NCI-H460 (cell line): ENCODE measurements at places on chromosomes 13 and 19.

GRCh38 chr19:8116437-8117293, 32.7 kb downstream of the FBN3 start:
- no peak for DNase-seq

DNA sequence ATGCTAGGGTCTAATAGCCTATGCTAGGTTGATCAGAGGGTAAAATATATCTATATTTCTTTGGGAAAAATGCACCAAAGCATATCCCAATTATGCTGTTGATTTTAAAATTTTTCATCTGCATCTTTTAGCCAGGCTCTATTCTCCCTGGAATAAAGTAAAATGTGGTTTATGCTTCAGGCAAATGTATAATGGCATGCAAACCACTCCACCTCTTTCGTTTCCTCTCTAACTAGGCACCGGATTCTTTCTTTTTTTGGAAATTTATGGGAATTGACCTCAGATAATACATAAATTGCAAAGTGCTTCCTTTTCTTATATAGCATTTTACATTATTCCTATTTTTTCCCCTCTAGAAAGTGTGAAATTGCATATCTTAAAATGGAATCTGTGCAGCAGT, 386.5 kb downstream of the OLFM4 start:
- no peak for DNase-seq

- DNase-seq = no peak
These were observed 9.8 kb downstream of the MEDAG start for GRCh38 chr13:30915691-30916541.

DNA sequence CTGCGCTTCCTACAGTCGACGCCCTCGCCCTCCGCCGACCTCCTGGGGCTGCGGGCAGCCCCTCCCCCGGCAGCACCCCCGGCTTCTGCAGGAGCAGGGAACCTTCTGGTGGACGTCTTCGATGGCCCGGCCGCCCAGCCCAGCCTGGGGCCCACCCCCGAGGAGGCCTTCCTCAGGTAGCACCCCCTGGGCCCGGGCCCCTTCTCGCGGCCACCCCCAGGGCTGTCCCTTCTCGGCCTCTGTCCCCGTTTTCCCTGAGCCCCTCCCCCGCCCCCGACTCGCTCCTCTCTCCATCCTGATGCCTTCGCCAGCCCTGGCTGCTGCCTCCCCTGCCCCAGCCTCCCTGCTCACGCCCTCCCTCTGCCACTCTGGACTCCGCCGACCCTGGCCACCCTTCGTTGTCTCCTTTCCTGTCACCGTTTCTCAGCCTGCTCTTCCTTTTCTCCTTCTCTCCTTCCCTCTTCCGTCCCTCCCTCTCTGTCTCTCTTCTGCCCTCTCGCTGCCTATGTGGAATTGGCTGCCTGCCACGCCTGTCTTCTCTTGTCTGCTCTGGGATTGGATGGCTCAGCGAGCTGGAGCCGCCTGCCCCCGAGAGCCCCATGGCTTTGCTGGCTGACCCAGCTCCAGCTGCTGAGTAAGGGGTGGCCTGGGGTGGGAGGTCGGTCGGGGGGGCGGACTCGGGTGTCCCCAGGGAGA, 11.0 kb downstream of the FUZ start:
- peak; percentile 38 for DNase-seq

- DNase-seq = no peak
These were observed 4.2 kb downstream of the DHX34 start for GRCh38 chr19:47353307-47353712.

GRCh38 chr13:104683789-104684188, 1617.6 kb upstream of the SLC10A2 start:
- no peak for DNase-seq
